ENCODE measurements at places on chromosomes 7 and 10. TPM values are rescaled to one million over a fixed set of nuclear protein-coding genes. Genes with fewer than 3 reads are reported as not detected.
A peak's percentile ranks its signal among the peaks of the same experiment; 100 is the strongest.

- no peak for DNase-seq
These were observed at the start of gene ADGRA1 for GRCh38 chr10:133087679-133088178. Gene ADGRA1, plus strand, starts transcription at chr10:133087924. Its CDS starts 986 bp downstream, at chr10:133088910.

GRCh38 chr10:88116481-88116880 lies 253.1 kb downstream of the PTEN start:
- no peak for DNase-seq

DNA sequence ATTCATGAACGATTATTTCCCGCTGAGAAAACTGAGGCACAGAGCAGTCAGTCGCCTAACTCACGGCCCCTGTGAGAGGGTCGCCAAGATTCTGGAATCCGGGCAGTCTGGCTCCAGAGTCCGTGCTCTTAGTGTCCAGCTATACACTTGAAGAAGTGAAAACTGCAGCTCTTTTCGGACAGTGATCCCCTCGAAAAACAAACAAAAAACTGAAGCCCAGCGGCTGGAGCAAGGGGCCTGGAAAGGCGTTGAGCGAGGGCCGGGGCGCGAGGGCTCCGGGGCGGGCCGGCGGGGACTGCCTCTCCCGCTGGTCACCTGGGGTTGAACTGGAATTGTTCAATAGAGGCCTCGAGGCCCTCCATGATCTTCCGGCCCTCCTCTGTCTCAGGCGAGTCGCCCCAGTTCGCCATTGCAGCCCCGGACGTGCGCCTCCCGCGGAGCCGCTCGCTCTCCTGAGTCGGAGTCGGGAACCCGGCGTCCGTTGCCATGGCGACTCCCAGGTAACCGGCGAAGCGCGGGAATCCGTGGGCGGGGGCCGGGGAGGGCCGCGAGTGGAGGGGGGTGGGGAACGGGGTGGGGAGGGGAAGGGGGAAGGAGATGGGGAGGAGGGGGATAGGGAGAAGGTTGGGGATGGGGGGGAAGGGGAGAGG lies 881 bp downstream of the C10orf67 start:
- no peak for DNase-seq

Gene SPAM1
- not detected for total RNA-seq

DNA sequence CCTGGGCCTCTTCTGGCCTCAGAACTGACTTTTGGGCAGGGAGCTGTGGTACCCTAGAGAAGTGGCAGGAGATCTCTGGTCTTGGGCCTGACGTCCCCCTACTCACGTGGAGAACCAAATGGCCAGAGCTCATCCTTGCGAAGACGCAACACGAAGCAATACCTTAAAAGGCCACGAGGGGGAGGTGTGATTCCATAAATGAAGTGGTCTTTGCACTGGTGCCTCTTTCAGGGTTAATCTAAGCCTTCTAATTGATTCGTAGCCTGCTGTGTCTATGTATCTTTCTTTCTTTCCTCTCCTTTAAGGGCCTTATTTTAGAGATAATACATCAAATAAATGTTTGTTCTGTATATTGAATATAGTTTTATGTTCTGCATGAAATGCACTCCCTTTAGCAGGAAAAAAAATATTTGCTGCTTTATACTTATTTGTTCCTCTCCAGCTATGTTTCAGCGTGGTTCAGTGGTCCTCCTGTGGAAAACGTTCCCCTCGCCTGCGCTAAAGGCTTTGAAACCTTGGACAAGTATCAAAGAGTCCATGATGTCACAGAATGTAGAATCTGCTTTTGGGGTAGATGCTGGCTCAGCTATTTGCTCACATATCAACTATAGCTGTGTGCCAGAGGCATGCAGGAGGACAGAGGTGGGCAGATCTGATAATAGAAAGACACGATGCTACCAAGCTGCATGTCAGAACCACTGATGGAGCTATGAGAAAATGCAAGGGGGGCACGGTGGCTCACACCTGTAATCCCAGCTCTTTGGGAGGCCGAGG lies 41.0 kb downstream of the STRA8 start:
- no peak for DNase-seq

Gene SLC16A9
- 0.06 TPM for total RNA-seq

Gene NEURL1
- 0.13 TPM for total RNA-seq

DNA sequence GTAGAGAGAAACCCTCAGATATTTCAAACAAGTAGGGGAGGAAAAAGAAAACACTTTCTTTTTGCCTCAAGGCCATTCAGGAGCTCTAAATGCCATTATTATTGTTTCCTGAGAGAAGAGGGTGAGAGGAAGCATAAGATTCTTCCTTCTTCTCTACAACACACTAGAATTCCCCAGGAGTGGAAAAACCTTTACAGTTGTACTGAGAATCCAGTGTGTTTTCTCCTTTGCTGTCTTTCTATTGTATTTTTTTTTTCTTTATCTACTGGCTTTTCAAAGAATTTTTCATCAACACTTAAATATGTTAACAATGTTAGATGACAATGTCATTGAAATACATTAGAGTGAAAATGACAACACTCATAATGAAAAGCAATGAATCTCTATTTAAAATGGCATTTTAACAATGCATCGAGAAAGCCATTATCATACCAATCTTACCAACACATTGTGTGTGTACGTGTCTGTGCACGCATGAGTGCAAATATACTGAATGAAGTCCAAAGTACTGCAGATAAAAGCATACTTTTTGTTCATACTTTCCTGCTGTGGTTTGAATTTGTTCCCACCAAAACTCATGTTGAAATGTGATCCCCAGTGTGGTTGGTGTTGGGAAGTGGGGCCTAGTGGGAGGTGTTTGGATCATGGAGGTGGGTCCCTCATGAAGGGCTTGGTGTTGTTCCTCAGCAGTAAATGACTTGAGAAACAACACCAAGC lies 24.2 kb upstream of the MACC1 start:
- no peak for DNase-seq

Gene AGR2
- 0.29 TPM for total RNA-seq

DNA sequence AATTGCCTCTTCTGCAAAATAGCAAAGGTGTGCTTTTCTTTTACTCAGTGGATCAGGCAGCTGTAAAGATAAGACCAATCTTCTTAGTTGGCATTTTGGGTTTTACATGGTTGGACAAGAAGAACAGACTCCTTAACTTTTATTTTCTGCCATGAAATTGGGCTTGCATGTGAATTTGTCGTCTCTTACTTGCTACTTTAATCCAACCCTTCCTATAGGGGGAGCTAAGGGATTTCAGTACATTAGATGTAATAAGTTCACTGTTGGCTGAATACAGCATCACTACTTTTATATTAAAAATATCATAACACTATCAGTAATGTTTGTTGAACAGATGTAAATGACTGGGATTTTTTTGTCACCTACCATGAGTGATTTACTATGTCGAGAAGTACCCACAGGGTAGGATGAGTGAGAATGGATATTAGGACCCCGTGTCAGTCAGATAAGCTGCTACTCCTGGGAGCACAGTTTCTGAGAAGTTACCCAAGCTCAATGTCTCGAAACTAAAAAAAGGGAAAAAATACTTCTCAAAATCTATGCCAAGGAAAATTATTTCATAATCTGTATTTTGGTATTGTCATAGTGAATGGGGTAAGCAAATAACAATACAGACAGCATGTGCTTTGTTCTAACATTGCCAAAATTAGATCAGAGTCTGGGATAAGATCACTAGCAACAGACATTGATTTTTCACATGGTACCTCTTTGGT lies 127.4 kb upstream of the AGR3 start:
- no peak for DNase-seq

DNA sequence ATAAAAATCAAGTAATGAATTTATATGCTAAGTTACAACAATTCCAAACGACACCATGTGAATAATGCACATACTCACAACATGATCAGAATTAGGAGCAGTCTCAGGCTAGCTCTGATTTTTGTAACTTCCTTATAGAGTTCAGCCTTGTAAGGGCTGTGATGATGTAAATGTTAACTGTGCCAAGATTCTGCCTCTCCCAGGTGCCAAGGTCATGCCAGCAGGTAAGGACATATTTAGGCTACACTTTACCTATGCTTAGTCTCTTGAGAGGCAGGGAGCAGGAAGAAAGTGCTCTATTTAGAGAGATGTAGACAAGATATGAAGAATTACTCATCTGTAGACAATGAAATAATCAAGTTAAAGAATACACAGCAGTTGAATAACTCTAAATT lies 53.6 kb upstream of the AGR3 start:
- no peak for DNase-seq

Gene SORBS1
- total RNA-seq: 854 TPM

- peak; percentile 71 for DNase-seq
These were observed 25.5 kb downstream of the RAMP3 start for GRCh38 chr7:45182856-45183710.

GRCh38 chr7:23055582-23056178 lies 41.8 kb upstream of the HYCC1 start:
- DNase-seq: no peak

GRCh38 chr7:44141221-44141850 lies at the start of gene MYL7:
Gene MYL7, minus strand, starts transcription at chr7:44141332. Its CDS starts 27 bp downstream, at chr7:44141305.
- DNase-seq: no peak

- no peak for DNase-seq
These were observed 1115.7 kb upstream of the C7orf33 start for GRCh38 chr7:147474862-147475261.

GRCh38 chr10:29734962-29735627 lies 100.3 kb upstream of the SVIL start:
- peak; percentile 92 for DNase-seq

DNA sequence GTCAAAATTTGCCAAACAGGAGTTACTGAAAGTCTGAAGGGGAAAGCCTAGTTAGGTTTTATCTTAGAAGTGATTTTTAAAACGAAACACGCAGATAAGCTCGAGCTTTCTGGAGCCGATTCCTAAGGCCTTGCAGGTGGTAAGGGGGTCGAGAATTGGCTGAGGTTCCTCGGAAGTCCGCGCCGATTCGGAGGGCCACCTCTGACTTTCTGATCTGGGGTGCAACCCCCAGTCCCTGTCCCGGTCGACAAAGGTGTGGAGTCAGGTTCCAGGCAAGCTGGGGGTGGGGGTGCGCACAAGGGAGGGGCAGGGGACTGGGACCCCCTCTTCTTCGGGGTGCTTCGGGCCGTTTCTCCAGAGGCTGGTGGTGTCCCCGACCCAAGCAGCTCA lies 701 bp upstream of the CUL1 start:
- DNase-seq: no peak

DNA sequence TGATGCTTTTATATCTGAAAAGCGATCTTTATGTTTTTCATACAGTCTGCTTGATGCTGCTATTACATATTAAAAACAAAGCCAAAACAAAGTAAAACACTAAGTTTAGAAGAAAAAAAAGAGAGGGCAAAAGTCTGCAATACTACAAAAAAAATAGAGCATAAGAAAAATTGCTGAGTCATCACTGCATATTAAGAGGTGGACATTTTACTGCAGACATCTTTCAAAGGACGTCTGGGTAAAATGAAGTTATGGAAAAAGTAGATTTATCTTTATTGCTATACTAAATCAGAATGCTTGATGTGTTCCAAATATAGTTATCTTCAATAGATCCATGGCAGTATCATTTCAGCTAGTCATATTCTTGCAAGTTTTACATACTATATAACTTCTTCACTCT lies 172.0 kb downstream of the MAGI2 start:
- DNase-seq: no peak

- DNase-seq: no peak
These were observed 185.7 kb upstream of the AUTS2 start for GRCh38 chr7:69412331-69413146.

Gene KCNH2
- 0.32 TPM for total RNA-seq

DNA sequence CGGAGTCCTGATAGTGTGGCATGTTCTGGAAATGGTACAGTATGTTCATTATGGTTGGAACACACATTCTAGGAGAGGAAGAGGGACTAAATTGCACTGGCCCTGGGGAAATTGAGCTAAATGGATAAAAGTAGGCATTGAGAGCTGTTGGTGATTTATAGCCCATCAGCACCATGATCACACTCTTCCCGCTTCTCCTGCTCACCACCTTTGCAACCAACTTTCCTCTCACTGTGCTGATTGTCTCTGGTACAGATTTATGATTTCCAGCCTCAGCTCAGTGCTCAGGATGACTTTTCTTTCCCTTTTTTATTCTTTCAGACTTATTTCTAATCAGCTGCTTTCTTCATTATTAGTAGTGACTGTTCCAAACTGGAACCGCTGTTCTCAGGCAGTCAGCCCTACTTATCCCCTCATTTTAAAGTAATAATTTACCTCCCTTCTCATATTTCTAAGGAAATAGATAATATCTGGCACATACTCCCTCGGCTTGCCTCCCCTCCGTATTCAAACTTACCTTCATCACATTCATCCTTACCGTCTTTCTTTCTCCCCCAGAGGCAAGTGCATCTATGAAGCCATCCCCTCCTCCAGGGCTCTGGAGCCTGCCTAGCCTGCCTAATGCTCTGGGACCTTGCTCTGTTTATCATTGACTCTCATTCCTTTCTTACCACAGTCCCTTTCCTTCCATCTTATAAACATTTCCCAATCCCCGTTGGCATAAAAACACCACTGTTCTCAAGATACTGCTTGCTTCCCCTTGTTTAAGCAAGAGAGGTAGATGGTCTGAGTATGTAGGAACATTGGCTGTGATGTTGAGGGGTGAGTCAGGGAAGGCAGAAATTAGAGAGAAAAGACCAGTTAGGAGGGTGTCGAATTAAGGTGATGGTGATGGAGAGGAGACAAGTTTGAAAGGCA lies 51.6 kb upstream of the RPA3 start:
- no peak for DNase-seq

DNA sequence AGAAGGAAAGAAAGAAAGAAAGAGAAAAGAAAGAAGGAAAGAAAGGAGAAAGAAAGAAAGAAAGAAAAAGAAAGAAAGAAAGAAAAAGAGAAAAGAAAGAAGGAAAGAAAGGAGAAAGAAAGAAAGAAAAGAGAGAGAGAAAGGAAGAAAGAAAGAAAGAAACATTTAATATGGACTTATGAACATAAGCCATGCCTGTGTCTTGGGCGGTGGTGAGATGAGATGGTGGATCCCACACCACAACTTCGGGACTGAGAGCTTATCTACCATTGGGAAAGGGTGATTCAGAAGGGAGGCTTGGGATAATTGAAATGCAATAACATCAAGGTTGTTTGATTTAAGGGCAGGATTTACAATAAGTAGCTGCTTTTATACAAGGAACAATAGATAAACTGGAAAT lies 843.9 kb upstream of the AUTS2 start:
- DNase-seq: no peak

Gene ADCYAP1R1
- 2.5 TPM for total RNA-seq

DNA sequence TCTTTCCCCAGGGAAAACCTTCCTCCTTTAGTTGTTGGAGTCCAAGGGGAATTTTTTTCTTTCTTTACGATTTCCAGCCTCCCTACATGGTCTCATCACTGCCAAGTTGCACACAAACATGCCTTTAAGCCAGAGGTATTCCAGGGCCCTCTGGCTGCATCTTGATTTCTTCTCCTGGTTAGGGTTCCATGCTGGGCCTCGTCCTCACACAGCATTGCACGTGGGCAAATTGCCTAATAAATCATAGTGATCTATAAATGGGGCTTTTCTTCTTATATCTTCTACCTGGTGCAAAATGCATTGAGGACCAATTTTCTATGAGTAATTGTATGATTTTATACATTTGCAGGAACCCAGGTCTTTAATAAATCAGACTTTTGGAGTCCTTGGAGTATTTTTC lies 284.2 kb downstream of the C7orf25 start:
- no peak for DNase-seq

GRCh38 chr7:140592964-140593671 lies 47.5 kb downstream of the DENND2A start:
- peak; percentile 26 for DNase-seq

GRCh38 chr7:73560109-73560835 lies 2.8 kb upstream of the BCL7B start:
- DNase-seq: no peak

Gene SPDYE1
- total RNA-seq: not detected
